ENCODE measurements at places on chromosomes 4 and X.

GRCh38 chrX:96447161-96447560, 237.5 kb upstream of the DIAPH2 start:
- no peak for DNase-seq

DNA sequence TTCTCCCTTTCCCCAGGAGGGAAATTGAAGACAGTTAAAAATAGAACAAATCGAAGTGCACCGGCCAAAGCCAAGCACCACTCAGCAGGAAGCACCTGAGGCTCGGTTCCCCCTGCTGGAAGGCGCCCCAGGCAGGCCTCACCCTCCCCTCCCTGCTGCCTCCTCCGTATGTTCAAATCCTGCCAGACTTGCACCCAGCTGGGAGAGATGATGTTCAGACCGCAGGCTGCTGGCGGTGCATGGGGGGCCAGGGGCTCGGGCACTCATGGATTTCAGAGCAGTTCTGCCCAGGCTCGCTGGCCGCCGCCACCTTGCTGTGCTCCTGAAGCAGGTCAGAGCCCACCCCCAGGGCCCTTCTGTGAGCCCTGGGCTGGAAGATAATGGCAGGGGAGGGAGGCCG, 91.4 kb downstream of the DCTD start:
- DNase-seq: no peak

DNA sequence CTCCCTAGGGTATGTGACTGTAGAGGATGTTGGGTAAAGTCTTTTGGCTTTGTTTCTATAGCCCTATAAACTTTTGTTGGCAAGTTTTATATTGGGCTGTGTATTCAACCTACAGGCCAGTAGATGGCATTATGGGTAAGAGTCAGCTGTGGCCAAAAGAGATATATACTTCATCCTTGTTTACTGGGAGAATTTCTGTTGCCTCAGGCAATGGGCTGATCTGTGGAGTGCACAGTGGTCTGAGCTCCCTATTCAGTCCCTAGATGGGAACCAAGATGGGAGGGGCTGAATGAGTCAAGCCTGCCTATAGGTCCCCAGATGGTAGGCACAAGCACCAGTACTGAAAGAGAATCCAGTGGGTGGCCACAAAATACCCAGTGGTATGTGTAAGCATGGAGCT, 580.6 kb downstream of the EPHA5 start:
- DNase-seq: no peak

- DNase-seq: no peak
These were observed 137.4 kb downstream of the JADE1 start for GRCh38 chr4:128946916-128947315.

DNA sequence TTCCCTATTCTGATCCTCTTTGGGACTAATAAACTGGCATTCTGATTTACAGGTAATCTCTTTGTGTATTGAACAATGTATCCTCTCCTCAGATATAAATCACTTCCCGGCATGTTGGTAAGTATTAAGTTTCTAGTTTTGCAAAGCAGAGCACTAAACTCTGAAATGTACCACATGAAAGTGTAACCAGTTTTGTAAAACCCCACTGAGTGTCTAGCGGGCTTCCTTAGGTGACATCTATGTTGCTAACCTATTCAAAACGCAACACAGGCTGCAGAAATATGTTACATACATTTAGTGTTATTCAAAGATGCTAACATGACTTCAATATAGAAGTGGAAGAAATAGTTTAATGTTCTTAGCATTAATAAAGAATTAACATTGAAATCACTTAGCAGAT, 25.2 kb downstream of the DNAJB14 start:
- no peak for DNase-seq

DNA sequence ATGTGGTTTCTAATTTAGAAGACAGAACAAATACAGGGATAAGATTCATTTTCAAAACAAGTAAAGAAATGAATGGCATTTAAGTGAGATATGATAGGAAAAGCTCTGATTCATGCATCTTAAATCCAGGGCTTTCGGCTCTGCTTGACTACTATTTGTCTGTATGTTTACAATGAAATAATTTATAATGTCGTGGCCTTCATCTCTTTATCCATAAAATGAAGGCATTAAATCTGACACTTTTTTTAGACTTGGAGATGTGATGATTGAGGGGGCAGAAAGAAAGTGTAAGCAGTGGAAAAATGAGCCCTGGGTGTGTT, 115.7 kb upstream of the KIT start:
- DNase-seq: no peak

DNA sequence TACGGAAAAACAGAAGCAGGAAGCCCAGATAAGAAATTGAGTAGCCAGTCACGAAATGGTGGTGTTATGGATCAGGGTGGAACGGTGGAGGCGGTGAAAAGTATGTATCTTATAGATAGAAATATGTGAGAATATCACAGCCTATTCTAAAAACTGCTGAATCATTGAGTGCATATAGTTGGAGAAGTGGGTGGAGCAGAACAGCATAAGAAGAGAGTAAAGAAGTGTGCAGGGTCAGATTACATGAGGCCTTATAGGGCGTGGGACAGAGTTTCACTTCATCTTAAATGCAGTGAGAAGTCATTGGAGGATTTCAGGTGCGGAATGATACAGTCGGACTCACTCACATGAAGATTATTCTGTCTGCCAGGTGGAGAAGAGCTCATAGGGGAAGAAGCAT, 293.1 kb downstream of the TRIML1 start:
- DNase-seq: no peak

GRCh38 chr4:4762909-4763821, 96.3 kb upstream of the MSX1 start:
- no peak for DNase-seq

- no peak for DNase-seq
These were observed 18.0 kb downstream of the TRAPPC2 start for GRCh38 chrX:13716455-13716854.

DNA sequence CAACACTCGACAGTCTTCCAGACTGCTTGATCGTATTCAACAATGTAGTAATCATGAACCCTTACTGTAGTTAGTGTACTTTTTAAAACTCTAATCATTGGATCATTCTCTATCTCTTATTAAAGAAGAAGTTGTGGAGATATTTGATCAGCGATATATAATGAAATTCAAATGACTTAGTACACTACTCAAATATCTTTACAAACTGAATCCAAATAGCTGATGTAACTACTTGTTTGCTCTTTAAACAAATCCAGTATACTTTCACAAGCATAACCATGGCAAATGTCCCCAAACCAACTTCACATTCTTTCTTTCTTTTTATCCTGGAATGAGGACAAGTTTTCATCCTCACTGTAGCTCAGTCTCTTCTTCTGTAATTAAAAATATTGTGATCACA, 1569.9 kb upstream of the ADGRL3 start:
- no peak for DNase-seq

DNA sequence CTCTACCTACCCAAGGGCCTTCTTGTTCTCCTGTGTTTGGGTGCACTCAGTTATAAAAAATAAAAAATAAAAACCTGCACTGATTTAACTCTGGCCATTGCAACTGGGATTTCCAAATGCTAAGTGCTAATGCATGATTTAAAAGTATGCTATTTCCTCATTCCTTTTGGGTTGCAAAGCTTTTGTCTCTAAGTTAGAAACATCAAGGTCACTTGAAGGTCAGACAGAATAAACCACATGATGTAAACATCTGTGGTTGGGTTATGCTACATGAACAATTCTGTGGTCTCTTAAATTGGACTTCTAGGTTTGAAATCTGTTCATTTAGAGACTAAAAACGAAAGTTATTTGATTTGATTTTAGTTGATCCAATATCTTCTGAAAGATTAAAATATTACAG, 1547.4 kb upstream of the TENM3 start:
- DNase-seq: no peak

DNA sequence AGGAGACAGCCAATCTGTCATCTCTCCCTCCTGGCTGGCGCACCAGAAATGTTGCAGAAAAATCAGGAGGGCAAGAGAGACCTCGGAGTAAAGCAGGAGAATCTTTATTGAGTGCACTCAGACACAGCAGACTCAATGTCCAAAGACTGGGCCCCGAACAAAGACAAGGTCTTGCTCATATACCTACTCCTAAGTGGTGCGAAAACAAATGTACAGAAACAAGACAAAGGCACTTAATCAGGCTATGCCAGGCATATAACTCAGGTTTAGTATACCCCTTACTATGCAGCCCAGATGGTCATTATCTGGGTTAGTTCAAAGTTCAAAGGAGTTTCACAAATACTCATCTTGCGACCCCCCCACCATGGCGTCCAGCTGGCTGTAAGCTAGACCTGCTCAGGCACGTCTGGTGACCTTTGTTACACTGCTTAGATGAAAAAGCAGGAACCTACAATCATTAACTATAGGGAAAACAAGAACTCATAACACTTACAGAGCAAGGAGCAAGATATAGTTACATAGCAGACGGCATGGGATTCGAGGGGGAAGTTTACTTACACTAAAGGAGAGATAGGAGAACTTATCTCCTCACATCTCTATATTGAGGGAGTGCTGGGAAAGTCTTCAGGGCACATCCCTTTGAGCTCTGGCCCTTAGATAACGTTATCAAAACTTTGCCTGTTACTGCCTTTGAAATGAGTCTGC, 27.5 kb downstream of the SULT1E1 start:
- no peak for DNase-seq

GRCh38 chr4:169338241-169338640, 67.5 kb upstream of the SH3RF1 start:
- DNase-seq: no peak

DNA sequence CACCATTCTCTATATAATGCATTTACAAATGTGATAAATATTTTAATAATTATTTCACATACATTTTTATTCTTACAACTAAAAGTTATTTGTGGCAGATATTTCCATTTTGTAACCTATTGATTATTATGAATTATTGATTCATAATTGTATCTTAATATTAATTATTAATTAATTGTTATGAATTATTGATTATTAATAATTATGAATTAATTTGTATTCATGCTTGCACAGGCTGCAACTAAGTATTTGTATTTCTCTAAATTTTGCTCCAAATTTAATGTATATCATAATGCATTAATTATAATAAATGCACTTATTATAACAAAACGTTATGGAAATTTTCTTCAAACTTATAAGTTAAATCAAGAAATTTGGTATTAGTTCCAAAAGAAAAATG, 929.7 kb downstream of the PCDH7 start:
- no peak for DNase-seq

GRCh38 chr4:82891707-82892466, 934 bp upstream of the SEC31A start:
- no peak for DNase-seq

DNA sequence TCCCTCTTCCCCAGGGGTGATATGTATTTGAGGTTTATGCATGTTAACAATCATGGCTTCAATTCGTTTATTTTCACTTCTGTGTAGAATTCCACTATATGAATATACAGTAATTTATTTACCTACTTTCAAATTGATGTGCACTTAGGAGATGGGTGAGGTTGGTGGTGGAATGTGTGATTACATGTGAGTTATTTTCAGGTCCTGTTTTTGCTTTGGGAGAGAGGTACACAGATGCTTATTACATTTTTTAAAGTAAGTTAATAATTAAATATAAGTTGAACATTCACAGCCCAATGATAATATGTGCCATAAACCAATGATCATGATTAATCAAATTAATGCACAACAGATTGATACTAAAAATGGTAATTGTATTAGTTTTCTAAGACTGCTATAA, 79.5 kb downstream of the SPRY1 start:
- DNase-seq: no peak

GRCh38 chr4:3413675-3414420, 27.9 kb upstream of the HGFAC start:
- DNase-seq: no peak

GRCh38 chr4:114323841-114324240, 274.8 kb upstream of the UGT8 start:
- DNase-seq: no peak

DNA sequence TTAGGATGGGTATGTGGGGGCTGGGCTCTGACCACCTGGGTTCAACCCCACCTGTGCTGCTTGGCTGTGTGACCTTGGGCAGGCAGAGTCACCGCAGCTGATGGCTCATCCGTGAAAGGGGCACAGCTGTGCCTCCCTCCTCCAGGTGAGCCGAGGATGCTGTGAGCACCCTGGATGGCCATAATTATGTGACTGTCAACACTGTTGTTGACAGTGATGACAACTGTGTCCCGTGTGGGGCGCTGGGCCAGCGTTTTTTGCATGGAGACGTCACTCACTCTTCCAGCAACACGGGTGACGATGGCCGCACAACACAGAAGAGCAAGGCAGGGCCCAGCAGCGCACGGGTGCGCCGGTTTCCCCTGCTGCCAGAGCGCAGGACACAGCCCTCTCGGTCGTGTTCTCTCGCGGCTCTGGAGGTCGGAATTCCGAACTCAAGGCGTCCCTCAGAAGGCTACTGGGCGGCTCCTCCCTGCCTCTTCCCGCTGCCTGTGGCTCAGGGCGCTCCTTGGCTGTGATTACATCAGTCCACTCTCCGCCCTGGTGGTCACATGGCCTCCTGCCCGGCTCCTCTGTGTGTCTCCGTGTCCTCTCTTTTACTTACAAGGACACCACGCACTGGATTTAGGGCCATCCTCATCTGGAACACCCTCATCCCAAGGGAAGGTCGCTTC, 1.3 kb downstream of the SH3TC1 start:
- DNase-seq: no peak

DNA sequence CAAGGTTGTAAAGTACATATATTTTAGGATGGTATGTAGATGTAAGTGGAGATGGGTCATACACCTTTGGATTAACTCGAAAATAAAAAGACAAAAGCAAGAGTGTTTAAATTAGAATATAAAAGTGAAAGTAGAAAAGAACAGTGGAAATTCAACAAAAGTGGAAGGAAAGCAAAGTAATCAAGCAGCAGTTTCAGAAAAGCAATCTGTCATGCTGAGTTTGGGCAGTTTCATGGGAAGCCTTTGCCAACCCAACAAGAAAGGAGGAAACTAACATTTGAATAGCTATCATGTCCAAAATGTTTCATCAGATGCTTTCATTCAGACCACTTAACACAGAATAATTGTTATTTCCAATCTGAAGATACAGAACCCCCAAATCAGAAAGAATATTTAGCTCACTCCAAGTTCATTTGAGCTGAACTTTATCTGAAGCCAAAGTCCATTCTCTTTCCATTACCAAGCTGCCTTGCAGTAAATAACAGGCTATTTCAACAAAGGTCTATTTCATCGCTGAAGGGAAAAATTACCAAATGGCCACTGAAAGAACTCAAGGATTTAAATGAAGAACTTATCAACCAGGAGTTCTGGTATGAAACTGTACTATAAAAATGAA, 1.8 kb upstream of the EXOSC9 start:
- no peak for DNase-seq

- DNase-seq: no peak
These were observed 11.3 kb downstream of the SNX12 start for GRCh38 chrX:71056867-71057266.

GRCh38 chrX:153886915-153887314, 942 bp upstream of the L1CAM start:
- no peak for DNase-seq

- DNase-seq: no peak
These were observed 103.7 kb downstream of the JADE1 start for GRCh38 chr4:128913228-128913627.
